HCT116 (cell line): ENCODE measurements at places on chromosomes 7 and 10.
A peak's percentile ranks its signal among the peaks of the same experiment; 100 is the strongest.

DNA sequence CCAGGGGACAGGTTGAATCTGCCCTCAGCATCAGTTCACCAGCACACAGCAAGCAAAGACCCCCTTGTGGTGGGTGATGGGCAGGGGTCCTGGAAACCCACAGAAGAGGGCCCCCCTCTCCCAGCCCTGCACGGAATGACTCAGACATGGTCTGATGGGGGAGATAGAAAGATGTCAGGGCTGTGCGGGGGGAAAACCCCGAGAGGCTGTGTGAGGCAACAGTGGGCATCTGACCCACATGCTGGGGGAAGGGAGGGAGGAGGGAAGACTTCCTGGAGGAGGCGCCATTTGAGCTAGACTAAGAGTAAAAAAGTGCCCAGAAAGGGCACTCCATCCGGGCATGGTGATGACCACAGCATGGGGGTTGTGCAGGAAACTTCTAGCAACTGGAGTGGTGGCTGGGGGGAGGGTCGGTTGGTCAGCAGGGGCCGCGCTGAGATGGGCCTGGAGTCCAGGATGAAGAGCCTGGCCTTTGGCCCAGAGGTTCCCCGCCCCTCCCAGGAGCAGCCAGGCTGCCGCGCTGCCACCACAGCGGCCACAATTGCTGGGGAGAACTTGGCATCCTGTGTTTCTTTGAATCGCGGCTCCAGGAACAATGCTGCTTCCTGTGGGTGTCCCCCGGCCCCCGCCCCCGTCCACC, 2.5 kb downstream of the LFNG start:
- no peaks in the 10 kb centered on the region for H3K36me3 ChIP-seq
- peak overlapping the region; percentile 42; the same call in 1 of the 2 replicates for H3K4me3 ChIP-seq
- DNase-seq: no peak
- H3K27ac ChIP-seq: peak overlapping the region; percentile 98
- H3K4me1 ChIP-seq: peaks cover 80% of the 10 kb centered on the region

- no peaks in the 10 kb centered on the region for H3K36me3 ChIP-seq
- no peak for DNase-seq
- H3K4me3 ChIP-seq: no peak overlapping the region
- no peak overlapping the region for H3K27ac ChIP-seq
Observed at GRCh38 chr10:25639646-25640045, 294.4 kb upstream of the MYO3A start.

DNA sequence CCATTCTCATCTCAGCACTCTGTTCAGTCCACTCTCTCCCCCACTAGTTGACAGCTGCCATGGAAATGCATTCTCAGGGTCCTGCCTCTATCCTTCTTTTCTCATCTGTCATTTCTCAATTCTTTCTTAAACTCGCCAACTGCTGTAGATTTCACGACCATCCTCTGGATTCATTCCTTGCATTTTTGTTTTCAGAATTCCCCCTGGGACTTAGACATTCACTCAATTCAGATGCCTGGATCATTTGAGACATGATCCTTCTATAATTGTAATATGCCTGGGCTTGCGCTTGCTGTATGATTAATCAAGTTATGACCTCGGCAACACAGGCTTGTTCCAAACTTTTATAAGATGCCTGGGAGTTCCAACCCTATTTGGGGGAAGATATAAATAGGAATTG, 104.5 kb downstream of the RAB11FIP2 start:
- no peak for DNase-seq
- no peaks in the 10 kb centered on the region for H3K36me3 ChIP-seq
- H3K27me3 ChIP-seq: peaks cover 82% of the 10 kb centered on the region

GRCh38 chr7:26143298-26144048, 8.5 kb upstream of the NFE2L3 start:
- no peaks in the 10 kb centered on the region for H3K36me3 ChIP-seq
- no peaks in the 10 kb centered on the region for H3K4me1 ChIP-seq
- H3K27me3 ChIP-seq: no peaks in the 10 kb centered on the region

DNA sequence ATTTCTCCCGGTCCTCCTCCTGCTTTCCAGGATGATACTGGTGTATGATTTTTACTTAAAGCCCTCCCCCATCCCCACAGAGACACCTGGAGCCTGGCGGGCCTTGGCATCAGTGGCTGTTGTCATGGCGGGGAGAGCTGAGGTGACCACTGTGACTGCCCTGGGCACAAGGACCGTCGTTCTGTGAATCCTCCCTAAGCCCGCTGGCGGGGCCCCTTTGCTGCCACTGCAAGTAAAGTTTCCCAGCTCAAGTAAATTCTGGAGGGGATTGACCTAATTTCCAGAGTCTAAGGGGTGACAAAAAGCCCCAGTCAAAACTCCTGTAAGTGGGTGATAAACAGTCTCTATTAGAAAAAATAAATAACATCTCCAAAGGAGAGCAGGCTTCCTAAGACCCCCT, 393.2 kb upstream of the PODXL start:
- H3K27me3 ChIP-seq: peaks cover 23% of the 10 kb centered on the region
- H3K4me3 ChIP-seq: no peak overlapping the region
- no peak overlapping the region for H3K27ac ChIP-seq
- DNase-seq: no peak
- H3K4me1 ChIP-seq: no peaks in the 10 kb centered on the region

GRCh38 chr10:443459-443858, 246.0 kb downstream of the DIP2C start:
- H3K4me1 ChIP-seq: no peaks in the 10 kb centered on the region
- no peak for DNase-seq
- H3K4me3 ChIP-seq: no peak overlapping the region
- no peaks in the 10 kb centered on the region for H3K27me3 ChIP-seq

GRCh38 chr10:49518982-49519578, 19.8 kb downstream of the ERCC6 start:
- H3K27me3 ChIP-seq: no peaks in the 10 kb centered on the region
- H3K36me3 ChIP-seq: peaks cover 7% of the 10 kb centered on the region
- no peak overlapping the region for H3K27ac ChIP-seq
- H3K4me1 ChIP-seq: no peaks in the 10 kb centered on the region
- peak; percentile 32 for DNase-seq
- H3K4me3 ChIP-seq: no peak overlapping the region

- H3K27me3 ChIP-seq: 0 out of 2 replicates have a peak, but pooled peaks cover 5% of the 10 kb centered on the region
- H3K4me3 ChIP-seq: no peak overlapping the region
- no peaks in the 10 kb centered on the region for H3K36me3 ChIP-seq
- no peak overlapping the region for H3K27ac ChIP-seq
Observed at GRCh38 chr10:79926037-79926436, 22.9 kb downstream of the SFTPD start.

DNA sequence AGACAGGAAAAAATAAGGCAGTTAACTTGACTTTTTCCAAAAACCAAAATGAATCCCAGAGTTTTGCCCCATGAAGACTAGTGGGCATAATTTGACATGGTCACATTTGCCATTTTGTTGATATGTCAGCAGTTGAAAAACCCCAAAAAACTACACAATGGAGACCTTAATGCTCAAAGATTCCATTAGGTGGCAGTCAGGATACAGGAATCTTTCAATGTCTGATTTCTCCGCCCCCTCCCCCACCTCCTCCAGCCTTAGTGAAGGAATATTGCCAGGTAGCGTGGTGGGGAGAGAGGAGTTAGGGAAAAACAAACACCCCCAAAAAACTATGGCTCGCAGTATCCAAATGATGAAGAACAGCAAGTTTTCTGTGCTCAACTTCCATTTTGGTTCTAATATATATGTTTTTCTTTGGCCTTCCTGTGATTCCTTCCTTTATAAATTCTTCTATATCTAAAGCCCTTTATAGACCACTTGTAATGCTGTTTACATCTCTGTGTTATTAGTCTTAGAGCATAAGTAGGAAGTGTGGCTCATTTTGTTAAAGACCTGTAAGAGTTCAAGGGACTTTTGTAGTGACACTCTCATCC, 6.7 kb upstream of the SMNDC1 start:
- no peaks in the 10 kb centered on the region for H3K27me3 ChIP-seq
- H3K36me3 ChIP-seq: no peaks in the 10 kb centered on the region
- no peak overlapping the region for H3K27ac ChIP-seq
- H3K4me1 ChIP-seq: 0 out of 2 replicates have a peak, but pooled peaks cover 2% of the 10 kb centered on the region

GRCh38 chr7:105496521-105496920, 25.6 kb downstream of the PUS7 start:
- no peak overlapping the region for H3K27ac ChIP-seq
- no peaks in the 10 kb centered on the region for H3K27me3 ChIP-seq
- no peak for DNase-seq
- no peak overlapping the region for H3K4me3 ChIP-seq
